ENCODE measurements at places on chromosomes 16 and 17.

- DNase-seq = no peak
Measured at GRCh38 chr17:78241277-78242023, 10.0 kb downstream of the TMEM235 start.

GRCh38 chr17:48492401-48493298 is 38.2 kb downstream of the HOXB1 start:
- no peak for DNase-seq

DNA sequence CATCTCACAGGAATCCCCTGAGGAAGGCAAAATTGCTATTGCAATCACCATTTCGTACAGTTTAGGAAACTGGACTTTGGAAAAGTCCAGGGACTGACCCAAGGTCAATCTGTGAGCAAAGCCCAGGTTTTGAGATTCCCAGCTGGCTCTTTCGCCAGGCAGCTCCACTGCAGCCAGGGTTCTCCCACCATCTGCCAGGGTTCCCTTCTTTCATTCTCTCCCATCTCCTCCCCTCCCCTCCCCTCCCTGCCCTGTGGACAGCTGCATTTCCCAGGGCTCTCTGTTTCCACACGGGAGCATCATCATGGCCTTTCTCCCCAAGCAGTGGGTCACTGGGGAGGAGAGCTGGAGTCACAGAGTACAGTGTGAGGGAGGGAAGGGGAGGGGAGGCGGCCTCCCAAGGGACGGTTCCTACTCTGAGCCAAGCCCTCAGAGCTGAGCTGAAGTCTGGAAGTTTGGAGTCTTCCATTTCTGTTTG is 11.9 kb upstream of the GSDMA start:
- no peak for DNase-seq

DNA sequence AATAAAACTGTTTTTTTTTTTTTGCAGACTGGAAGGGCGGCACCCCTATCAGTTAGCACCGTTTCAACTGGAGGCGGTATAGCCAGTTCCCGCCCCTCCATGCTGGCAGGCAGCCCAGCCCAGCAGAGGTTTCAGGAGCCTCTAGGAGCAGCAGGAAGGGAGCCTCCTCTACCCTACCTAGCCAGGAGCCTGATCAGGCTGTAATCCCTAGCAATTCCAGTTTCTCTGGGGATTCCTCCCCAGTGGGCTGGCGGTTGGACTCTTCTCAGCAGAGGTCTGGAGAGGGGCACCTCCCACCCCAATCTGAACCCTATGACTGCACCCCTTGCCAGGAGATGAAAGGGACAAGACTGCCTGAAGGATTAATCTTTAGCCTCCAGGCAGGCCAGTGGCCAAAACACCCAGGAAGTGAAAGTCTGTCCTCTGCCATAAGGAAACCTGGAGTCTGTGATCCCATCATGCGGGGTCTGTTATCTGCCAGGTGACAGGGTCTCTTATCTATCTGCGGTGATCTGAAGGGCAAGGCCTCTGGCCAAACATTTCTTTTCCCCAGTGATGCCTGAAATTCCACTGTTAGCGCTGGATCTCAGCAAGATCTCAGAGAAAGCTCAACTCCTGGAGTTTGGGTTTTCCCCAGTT is 4.9 kb upstream of the CDH1 start:
- DNase-seq = no peak

- no peak for DNase-seq
Measured at GRCh38 chr16:10566613-10567012, 13.8 kb downstream of the EMP2 start.

DNA sequence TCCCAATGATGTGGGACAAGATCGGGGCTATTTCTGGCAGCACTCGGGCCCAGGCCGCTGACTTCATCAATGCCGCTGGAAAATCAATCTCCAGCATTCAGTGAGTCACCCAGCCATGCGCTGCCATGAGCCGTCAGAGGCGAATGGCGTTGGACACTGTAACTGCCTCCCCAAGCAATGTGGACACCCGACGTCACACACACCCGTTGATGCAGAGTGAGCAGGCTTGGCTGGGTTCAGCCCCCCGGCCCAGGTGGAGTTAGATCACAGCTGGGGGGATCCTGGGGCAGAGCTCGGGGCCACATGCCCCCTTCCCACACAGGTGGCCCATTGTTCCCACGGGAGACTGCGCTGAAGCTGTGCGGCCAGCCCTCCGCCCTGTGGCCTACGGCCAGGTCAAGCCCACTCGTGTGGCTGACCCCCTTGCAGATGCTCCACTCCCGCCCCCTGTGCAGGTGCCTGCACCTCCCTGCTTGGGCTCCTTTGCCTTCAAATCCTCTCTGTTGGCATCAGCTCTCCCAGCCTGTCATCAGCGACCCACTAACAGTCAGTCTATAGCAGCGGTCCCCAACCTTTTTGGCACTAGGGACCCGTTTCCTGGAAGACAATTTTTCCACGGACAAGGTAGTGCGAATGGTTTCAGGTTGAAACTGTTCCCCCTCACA is 89.9 kb downstream of the TBC1D16 start:
- DNase-seq = no peak

All from epithelial cell of prostate (primary cell).